ENCODE measurements at places on chromosomes 16 and 17.

DNA sequence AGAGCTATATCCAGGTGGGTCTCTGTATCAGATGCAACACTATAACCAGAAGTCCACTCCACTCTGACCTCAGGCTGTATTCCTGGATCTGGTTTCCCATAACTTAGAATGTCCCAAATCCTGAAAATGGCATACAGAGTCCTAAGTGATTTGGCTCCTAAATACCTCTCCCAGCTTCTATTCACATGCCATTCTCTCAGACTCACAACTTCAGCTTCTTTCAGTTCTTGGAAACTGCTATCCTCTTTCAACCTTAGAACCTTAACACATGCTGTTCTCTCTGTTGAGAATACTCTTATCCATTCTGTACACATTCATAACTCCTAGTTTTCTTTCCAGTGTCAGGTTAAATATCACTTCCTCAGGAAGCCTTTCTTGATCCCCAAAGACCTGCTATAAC is 132.0 kb downstream of the BRIP1 start:
- no peak for DNase-seq

DNA sequence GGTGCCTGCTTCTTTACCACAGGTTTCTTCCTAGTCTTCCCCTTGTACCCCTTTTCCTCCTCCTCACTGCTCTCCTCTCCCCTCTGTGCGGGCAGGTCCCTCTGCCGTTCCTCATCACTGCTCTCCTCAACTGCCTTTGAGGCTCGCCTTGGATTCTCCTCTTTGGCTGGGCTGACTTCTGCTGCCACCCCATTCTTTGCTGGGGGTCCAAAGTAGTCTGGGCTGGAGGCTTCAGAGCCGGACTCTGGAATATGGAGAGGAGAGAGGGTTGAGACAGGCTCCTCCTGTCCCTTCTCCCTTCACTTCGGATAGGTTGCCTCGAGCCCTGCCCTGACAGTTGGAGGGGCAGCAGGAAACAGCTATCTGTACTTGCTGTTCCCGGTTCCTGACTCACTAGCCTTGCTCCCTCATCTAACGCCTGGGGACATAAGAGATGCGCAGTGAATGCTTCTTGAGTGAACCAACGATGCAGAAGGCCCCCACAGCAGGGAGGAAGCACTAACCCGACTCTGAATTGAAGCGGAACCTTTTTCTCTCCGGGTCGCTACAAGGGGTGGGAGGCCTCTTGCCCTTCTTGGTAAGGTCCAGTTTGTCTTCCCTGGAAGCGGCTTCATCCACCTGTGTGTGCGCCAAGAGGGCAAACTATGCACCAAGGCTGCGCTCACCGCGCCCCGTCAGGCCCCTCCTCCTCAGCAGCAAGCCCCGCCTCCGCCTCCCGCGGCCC is 655 bp downstream of the HIRIP3 start:
- peak; percentile 44 for DNase-seq

GRCh38 chr16:83964684-83965443 is 3.2 kb upstream of the NECAB2 start:
- DNase-seq: no peak

GRCh38 chr16:23434380-23434779 is 18.6 kb downstream of the COG7 start:
- no peak for DNase-seq

DNA sequence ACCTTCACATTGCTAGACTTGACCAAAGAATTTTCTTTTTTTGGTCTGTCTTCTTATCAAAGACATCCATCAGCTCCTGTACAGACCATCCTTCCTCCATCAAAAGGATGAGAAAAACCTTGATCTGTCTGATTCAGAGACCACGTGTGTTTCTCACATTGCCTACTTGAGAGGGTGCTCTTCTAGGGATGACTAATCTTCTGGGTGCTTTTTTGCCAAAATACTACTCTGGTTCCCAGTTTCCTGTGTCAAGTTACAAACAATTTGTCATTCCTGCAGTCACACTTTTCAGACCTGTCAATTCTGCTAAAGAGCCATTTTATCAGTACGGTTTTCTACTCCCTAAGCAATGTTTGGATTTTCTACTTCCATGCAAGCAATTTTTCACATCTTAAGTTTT is 492.2 kb downstream of the CDH11 start:
- no peak for DNase-seq

GRCh38 chr17:80876950-80877728 is 114.5 kb upstream of the CHMP6 start:
- DNase-seq: peak; percentile 59

- DNase-seq: no peak
These were observed 5.8 kb upstream of the TNRC6A start for GRCh38 chr16:24723663-24724062.

DNA sequence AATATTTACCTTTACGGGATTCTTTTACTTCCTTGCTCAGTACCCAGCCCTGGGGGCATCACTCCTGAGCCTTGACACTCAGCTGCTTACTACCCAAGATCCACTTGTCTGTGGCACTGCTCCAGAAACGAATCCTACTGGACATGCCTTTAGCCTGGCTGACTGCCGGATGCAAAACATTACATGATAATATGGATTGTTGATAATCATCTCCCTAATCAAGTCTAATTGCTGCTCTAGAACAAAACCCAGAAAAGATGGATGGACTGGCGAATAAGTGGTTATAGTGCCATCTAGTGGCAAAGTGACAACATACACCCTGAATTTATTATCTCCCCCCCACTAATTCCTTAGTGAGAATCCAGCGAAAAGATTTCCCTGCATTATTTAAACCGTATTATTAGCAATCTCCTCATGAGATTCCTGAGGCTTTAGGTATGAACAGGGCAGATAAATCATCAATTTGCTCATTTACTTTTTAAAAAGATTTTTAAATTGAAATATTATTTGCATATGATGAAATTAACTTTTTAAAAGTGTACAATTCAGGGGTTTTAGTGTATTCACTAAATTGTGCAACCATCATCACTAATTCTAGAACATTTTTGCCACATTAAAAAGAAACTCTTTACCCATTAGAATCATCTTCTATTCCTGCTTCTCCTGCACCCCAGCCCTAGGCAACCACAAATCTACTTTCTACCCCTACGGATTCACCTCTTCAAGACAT is 61.6 kb downstream of the RGS9 start:
- no peak for DNase-seq

DNA sequence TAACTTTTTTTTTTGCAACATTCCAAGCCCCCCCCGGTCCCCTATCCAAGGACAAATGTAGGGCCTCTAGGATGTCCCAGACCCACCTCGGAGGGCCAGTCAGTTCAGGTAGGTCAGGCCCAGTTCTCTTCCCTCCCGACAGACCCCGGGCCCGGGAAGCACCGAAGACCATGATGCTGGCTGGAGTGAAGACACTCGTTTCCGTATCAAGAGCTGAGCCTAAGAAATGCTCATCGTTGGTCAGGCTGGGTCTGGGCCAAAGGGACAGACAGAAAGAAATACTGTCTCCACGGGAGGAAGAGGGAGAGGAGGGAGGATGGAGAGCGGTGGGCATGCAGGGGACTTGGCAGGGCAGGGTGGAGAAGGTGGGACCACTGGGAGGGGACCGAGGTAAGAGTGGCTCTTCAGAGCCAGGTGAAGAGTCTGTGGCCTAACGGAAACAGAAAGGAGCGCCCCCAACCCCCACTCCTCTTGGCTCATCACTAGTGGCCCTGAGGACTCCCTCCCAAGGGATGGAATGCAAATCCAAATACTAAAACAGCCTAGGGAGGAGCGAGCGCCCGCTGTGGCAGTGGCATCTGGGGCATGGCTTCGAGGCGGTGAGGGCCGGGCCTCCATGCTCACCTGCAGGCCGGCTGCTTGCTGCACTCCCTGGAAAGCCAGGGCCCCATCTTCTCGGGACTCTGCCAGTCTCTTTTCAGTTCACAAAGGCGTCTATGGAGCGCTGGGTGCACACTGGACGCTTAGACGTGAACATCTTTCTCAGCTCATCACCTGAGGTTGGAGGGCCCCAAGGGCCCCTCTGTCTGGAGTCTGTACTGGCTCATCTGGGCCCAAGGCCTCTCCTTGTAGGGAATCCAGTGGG is 1.7 kb upstream of the ROGDI start:
- DNase-seq: no peak

DNA sequence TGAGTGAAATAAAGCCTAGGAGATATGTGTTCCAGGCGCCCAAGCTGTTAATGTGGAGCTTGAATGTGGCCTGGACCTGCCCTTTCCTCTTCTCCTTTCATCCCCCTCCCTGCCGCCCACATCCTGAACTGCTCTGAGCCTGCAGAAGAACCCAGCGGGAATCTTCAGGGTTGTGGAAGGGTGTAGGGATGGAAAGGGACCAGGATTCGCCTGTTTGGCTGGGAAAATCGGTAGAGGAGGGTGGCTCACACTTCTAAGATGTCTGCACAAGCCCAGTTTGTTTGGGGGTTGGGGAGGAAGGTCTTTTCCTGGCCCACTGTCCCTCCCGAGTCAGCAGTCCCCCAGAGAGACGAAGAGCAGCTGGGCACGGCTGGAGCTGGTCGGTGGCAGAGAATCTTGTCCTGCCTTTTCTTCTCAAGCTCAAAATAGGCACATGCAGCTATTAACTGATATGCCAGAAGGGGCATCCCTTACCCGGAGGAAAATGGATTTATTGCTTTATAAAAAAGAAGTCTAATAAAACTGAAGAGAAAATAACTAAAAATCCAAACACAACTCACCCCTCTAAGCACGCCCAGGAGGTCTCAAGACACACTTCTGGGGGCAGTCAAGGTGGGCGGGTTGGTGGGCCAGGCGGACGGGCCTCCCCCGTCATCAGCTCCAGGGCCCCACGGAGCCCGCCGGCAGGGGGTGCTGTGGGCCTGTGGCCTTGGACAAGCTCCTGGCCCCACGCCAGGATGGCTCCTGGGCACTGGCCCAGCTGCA is 11.5 kb upstream of the PITPNA start:
- peak; percentile 21 for DNase-seq

GRCh38 chr17:1058423-1059130 is 61.6 kb downstream of the TIMM22 start:
- no peak for DNase-seq

DNA sequence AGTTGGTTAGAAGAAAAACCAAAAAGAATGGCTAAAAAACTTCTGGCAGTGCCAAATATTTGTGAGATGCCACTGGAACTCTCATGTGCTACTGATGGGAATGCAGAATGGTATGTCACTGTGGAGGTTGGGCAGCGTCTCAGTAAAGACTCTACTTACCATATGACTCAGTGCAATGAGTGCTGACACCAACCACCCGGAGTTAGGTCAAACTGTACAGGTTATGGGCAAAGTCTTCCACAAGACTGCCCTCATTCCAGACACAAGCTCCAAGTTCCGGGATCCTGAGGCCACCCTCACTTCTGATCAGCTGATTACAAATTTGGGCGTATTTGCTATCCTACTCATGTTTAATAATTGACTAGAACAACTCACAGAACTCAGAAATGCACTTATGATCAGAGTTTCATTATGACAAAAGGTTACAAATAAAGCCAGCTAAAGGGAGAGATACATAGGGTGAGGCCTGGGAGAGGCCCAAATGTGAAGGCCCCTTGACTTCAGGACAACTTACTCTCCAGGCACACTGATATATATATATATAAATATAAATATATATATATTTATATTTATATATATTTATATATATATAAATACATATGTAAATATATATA is 114.9 kb downstream of the TRIM37 start:
- no peak for DNase-seq

DNA sequence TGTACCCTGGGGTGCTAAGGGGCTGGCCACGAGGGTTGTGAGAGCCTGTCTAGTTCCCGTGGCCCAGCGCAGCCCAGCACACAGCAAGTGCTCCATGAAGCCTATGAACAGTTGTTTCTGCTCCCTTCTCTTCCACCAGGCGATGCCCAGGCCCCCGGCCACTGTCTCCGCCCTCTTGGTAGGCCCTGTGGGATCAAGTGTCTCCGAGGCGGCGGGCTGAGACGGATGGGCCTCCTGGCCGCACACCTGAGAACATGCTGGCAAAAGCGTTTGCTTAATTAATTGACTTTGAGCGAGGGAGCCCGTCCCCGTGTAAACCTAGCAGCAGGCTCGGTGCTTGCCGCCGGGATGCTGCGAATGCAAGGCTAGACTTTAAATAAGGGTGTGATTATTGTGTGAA is 129.7 kb upstream of the GSE1 start:
- DNase-seq: no peak

DNA sequence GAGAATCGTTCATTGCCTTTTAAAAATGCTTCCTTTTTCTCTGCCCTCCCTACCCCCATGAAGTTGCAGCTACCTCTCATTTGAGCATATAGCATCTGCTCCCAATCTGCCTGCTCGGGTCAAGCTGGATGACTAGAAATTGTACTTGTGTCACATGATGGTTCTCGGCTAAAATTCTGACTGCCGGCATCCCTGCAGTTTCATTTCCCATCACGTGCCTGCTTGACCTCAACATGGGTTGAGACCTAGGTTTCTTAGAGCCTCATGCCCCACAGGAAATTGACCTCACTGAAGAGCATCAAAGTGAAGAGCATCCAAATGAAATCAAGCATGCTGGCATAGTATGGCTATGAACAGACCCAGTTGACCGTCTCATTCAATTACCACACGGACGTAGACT is 581.6 kb upstream of the PSMD7 start:
- no peak for DNase-seq

DNA sequence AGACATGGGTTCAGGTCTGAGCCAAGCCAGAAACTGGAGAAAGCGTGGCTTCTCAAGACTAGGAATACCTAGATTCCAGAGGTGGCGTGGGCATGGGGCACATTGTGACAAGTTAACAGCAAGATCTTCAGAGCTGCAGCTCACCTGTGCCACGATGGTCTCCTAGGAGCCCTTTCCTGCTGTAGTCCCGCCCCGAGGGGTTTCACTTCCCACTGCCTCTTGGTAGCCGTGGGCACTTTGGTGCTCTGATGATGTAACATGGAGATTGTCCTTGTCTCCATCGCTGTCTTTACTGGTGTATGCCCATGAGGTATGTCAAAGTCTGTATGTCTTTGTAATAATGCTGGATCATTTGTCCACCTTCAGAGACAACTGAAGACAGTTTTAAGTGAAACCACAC is 89.7 kb downstream of the WWOX start:
- DNase-seq: no peak

- DNase-seq: no peak
These were observed 25.7 kb downstream of the MINK1 start for GRCh38 chr17:4858882-4859260.

- no peak for DNase-seq
These were observed 218.7 kb downstream of the RPTOR start for GRCh38 chr17:80763293-80763867.

GRCh38 chr16:74999219-74999608 is 390 bp downstream of the ZNRF1 start:
- DNase-seq: no peak

- DNase-seq: no peak
These were observed 75.9 kb downstream of the LMF1 start for GRCh38 chr16:894841-895240.

GRCh38 chr17:1231456-1231855 is 38.8 kb upstream of the BHLHA9 start:
- no peak for DNase-seq
